Activated naive CD4-positive, alpha-beta T cell treated with Interleukin-2 at 50 U/mL for 16 hours (primary cell): ENCODE measurements at places on chromosomes 12 and 14.

- DNase-seq = no peak
These were observed 16.0 kb upstream of the DIP2B start for GRCh38 chr12:50488801-50489200.

- no peak for DNase-seq
These were observed 78.7 kb downstream of the TSPAN9 start for GRCh38 chr12:3155702-3156370.

- DNase-seq = no peak
These were observed 82.2 kb downstream of the PTPRO start for GRCh38 chr12:15404485-15404884.

DNA sequence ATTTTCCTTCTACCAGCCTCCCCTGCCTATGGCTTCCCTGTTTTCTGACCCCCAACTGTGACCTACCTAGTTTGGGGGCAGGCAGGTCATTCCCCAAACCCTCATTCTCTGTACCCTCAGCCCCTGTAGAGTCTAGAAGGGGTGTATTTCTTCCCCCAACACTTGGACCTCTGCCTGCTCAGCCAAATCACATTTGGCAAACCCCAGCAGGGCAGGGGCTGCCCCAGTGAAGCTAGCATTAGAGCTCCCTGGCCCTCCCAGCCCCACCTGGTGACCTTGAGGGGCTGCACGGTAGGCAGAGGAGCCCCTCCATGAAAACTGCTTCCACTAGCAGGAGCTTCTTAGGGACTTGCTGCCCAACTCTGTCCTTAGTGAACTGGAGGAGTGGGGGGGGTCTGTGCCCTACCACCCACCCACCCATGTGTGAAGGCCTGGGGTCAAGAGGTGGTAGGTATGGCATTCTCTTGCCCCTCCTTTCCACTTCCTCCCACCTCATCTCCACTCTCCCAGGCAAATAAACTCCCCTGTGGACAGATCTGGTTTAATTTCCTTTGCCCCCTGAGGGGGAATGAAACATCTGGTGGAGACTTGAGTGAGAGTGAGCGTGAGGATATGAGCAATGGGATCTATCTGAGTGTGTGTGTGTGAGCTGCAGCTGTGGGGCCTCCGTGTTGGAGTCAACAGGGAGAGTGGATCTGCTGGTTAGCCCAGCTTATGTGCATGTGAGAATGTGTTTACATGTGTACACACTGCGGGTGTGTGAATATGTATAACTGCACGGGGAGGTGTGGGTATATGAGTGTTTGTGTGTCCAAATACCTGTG lies 1.6 kb downstream of the NXPH4 start:
- DNase-seq = no peak

- no peak for DNase-seq
These were observed 2.5 kb downstream of the RASSF8 start for GRCh38 chr12:25960961-25961360.

DNA sequence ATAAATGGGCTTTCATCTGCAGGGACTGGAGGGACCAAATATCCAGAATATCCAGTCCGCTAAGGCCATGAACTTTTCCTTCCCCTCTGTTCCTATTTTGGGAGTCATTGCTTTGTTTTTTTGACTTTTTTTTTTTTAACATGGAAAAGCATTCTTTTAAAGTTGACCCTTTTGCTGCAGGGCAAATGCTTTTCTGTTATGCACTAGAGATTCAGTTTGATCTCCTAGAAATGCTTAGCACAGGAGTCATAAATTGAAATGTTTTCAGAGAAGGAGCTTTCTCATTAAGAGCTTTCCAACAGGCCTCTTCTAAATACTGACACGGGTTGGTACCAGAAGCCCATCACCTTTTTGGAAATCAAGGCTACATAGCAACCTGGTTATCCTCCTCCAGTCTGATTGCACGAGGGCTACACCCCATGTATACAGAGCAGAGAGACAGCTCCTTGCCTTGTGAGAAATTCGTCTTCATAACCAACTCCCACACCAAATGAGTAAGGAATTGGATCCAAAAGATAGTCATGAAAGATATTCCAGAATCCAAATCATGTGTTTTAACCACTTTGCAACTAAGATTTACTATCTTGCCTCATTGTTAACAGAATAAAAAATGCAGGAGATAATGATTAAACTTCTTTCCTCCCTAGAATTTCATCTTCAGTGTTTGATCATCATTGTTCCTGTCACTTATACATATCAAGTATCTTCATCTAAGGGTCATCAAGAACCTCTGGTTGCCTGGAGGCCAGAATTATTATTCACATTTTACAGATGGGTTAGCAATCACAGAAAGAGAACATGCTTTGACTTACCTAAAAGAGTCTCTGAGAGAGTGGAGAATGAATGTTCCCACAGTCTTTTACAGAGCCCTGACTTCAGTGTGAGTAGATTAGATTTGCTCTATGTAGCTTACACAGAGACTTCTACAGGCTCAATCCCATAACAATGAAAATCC lies 389.4 kb downstream of the ZFP36L1 start:
- no peak for DNase-seq
